ENCODE measurements at places on chromosomes 1 and 21.

GRCh38 chr1:170410401-170411166, 121.4 kb upstream of the GORAB start:
- no peak for DNase-seq

- no peak for DNase-seq
Measured at GRCh38 chr1:79695138-79695537, 688.6 kb upstream of the ADGRL4 start.

- no peak for DNase-seq
Measured at GRCh38 chr1:3729594-3730542, 22.4 kb upstream of the CCDC27 start.

DNA sequence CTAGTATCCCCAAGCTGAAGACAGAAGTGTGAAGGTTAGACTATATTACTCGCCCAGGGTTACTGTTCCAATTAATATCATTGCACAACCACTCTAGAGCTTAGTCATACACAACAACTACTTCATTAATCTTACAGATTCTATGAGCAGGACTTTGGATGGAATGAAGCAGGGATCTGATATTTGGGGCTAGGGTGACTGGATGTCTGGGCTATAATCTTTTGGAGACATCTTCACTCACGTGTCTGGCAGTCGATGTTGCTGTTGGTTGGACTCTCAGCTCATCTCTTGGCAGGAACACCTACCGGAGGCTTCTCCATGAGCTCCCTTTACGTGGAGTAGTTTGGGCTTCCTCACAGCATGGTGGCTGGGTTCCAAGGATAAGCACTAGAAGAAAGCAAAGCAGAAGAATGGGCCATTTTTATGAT, 519.2 kb upstream of the B3GALT2 start:
- no peak for DNase-seq

- DNase-seq: no peak
Measured at GRCh38 chr1:44302541-44302940, 52.5 kb downstream of the ERI3 start.
